ENCODE measurements at places on chromosomes 6 and 20.
A peak's percentile ranks its signal among the peaks of the same experiment; 100 is the strongest.

DNA sequence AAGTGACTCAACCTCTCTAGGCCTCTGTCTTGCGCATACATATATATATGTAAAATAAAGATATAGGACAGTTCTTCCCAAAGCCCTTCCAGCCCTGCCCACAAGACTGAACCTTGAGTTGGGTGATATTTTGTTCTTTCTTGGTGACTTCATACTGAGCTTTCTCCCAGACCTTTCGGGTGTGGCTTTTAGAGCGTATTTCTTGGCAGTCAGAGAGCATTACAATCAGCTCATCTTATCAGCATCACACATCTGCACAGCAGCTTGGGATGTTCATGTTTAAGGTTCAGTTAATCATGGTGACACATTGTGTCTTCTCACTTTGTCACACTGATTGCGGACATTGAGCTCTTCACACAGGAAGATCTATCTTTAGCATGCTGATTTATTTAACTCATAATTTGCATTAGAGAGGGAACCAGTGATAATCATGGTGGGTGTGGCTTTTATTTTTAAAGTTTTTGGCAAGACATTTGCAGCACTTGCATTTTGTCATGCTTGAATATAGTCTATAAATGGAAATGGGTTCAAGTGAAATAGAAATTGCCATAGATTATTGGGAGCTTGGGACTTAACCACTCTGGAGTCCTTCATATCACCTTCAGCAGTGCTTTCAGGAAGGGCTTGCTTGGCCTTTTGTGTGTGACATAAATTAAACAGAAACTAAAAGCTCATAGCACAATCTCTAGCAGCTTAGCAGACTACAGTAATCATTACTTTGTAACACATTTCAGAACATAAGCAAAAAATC, 8.3 kb downstream of the KIF3B start:
- ATAC-seq, result peak; percentile 91

GRCh38 chr6:130385064-130385695, 19.4 kb downstream of the TMEM200A start:
- no peak for ATAC-seq

GRCh38 chr20:42650191-42650746, 539.4 kb downstream of the PTPRT start:
- ATAC-seq, result no peak

DNA sequence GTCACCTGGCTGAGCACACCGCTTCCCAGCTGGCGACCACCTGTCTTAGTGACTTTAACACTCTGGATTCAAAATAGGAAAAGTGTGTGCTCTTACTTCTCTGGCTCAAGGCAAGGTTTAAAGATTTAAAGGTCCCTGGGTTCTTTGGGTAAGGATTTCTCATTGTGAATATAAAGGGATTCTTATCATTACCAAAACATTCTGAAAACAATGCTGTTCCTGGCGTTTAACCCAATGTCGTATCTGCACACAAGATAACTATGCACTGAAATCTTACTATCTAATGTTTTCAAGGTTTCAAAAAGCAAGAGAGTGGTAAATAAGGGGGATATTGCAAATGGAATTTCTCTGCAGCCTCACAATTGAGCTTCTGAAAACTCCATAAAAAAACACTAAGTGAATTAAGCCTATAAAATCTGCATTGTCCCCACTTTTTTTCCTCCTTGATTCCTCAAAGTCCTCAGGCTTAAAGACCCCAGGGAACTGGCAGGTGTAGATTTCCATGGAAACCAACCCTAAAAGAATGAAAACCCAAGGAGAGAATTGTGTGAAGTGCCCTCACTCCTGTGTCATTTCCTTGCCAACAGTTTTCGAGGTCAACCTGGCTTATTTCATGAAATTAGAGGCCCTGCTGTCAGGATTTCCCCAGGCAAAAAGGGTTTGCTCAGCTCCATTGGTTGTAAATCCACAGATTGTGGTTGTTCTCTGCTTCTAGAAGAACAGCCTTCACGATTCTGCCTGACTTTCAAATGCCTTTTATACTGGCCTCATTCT, 44.0 kb downstream of the BMP2 start:
- ATAC-seq, result no peak

DNA sequence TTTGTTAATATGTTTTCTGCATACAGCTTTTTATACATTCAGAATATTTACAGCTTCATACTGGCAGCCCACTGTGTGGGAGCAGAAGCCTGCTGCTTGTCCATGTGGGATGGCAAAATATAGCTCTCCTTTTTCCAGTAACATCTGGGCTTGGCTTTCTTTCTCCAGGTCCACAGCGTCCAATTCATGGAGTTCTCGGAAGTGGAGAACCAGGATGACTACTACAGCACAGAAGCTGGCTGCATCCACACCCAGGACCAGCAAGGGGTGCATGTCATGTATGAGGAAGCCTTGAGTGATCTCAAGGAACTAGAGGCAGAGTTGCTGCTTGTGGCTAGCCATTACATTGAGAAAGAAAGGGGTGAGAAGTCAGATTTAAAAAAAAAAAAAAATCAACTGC, 143.1 kb downstream of the CD164 start:
- no peak for ATAC-seq

DNA sequence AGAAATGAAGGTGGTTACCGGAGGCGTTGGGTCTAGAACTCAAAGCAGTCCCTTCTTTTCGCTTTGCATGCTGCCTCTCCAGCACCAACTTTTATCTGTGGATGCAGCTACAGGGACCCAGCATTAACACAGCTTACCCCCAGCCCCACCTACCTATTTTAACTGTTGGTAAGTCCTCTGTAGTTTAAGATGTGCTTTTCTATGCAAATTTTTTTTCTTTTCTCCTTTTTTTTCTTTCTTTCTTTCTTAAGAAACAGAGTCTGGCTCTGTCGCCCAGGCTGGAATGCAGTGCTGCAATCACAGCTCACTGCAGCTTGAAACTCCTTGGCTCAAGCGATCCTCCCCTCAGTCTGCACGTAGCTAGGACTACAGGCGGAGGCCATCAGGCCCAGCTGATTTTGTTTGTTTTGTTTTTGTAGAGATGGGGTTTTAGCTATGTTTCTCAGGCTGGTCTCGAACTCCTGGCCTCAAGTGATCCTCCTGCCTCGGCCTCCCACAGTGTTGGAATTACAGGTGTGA, 6.5 kb upstream of the USP45 start:
- no peak for ATAC-seq

- ATAC-seq, result no peak
Measured at GRCh38 chr20:61099806-61100205, 152.3 kb upstream of the CDH4 start.

GRCh38 chr6:112356994-112357393, 9.9 kb downstream of the RFPL4B start:
- no peak for ATAC-seq

- ATAC-seq, result no peak
Measured at GRCh38 chr6:70857387-70858077, 99.3 kb downstream of the B3GAT2 start.

- ATAC-seq, result no peak
Measured at GRCh38 chr6:160393891-160394653, 45.9 kb downstream of the SLC22A3 start.

GRCh38 chr6:99611148-99611547, 4.5 kb downstream of the PRDM13 start:
- peak; percentile 66 for ATAC-seq

DNA sequence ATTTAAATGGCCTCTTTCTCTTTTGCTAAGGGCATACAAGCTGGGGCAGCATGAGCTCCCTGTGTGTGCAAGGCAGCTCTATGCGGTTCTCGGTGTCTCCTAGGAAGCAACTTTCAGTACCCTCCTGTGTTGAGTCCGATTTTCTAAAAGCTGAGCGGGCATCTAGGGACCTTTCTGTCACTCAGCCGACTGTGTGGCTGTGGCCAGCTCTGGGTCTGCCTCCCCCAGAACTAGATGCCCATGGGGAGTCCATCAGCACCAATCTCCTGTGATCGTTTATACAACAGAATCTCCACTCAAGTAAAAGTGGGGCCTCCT, 7.5 kb downstream of the NELFCD start:
- ATAC-seq, result no peak

DNA sequence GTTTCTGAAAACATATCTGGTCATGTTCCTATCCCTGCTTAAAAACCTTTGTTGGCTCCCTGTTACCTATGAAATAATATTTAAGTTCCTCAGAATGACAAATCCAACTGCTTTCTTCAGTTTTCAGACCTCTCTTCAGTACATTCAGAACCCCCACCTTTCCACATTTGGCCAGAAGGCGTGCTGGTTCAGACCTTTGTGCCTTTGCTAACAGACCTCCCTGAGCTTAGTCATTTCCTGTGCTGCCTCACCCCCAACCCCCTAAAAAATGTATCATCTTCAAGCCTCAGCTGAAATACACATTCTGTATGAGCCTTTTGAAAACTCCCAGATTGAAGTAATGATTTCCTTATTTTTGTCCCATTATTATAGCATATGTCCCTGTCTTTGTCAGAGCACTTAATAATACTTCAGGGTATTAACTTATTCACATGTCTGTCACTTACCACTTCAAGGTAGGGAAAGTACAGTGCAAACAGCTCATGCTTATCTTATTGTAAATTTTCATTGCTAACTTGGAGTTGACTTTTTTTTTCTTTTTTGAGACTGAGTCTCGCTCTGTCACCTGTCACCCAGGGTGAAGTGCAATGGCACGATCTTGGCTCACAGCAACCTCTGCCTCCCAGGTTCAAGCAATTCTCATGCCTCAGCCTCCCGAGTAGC, 19.7 kb downstream of the FAM217A start:
- ATAC-seq, result peak; percentile 80

GRCh38 chr6:167244064-167244960, 46.8 kb upstream of the UNC93A start:
- no peak for ATAC-seq

- no peak for ATAC-seq
Measured at GRCh38 chr6:26388014-26388413, 5.1 kb downstream of the BTN2A2 start.

DNA sequence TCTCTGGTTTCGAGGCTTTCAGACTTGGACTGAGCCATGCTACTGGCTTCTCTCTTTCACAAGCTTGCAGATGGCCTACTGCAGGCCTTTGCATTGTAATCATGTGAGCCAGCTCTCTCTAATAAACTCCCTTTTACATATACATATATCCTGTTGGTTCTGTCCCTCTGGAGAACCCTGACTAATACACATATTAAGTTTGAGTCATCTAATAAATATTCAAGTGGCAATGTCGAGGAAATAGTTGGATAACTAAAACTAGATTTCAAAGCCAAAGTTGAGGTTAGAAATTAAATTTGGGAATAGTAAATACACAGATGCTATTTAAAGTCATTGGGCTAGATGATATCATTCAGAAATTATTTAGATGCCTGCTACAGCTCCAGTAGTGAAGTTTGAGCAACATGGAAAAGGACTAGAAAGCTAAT, 1343.4 kb downstream of the GRIK2 start:
- no peak for ATAC-seq

- ATAC-seq, result no peak
Measured at GRCh38 chr6:33147807-33148666, 44.2 kb downstream of the COL11A2 start.

DNA sequence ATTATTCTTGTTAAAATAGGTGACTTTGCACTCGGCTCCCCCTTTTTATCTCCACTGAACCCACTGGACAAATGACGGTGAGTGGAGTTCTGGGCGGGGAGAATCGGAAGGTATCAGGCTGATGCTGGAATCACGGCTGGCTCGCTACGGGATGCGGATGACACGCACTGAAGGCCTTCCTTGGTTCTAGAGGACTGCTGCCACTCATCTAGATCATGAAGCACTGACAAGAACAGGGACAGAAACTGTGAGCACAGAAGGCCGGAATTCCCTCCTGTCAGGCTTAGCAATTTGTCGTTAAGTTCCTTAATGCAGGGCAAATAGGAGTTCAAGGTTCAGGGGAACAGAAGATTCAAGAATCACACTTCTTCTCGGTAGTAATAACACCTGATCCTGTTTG, 89.9 kb upstream of the MPC1 start:
- ATAC-seq, result no peak

- ATAC-seq, result no peak
Measured at GRCh38 chr6:108116546-108117426, 42.2 kb upstream of the OSTM1 start.

Data from activated CD4-positive, CD25-positive, alpha-beta regulatory T cell treated with anti-CD3 and anti-CD28 coated beads, Interleukin-2, amount 50 U/mL, for 24 hours (primary cell).